ENCODE measurements at places on chromosomes 1 and 21.

DNA sequence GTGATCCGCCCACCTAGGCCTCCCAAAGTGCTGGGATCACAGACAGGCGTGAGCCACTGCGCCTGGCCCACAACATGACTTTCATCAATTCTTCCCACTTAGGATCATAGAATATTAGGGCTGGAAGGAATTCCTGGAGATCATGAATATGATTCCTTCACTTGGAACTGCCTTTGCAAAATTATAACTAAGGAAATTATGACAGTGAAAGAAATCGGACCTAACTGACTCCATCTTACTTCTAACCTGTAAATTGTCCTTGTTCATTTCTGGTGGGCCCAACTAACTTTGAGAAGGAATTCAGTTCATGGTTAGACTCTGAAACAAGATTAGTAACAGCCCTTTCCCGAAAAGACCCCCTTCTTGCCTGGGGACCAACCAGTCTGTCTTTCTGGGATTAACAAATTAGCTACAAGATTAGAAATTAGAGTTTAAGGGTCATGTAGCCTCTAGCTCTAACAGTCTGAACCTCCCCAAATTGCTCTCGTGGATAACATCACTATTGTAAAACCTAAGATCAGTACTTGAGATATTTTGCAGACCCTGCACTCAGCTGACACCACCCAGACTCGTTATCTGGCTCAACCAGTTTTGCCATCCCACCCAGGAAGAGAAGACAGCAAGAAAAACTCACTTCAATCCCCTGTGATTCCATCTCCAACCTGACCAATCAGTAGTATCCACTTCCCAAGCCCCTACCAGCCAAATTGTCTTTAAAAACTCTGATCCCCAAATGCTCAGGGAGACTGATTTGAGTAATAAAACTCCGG is 14.7 kb downstream of the ZBTB8OS start:
- no peak for DNase-seq

DNA sequence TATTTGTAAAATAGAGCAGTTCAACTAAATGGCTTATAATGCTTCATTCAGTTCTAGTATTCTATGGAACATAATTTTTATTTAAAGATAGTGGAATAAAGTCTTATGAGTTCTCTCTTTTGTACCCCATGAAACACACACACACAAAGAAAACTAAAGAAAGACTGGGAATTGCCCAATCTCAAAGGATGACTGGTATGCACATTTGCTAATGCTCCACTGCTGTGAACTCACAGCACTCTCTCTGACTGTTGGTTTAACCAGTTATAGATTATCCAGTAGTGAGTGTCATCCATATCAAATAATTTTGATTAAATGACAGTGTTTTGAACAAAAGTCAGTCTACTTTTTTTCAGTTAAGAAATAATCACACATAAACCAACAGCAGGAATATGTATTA is 1082.4 kb upstream of the B3GALT2 start:
- no peak for DNase-seq

DNA sequence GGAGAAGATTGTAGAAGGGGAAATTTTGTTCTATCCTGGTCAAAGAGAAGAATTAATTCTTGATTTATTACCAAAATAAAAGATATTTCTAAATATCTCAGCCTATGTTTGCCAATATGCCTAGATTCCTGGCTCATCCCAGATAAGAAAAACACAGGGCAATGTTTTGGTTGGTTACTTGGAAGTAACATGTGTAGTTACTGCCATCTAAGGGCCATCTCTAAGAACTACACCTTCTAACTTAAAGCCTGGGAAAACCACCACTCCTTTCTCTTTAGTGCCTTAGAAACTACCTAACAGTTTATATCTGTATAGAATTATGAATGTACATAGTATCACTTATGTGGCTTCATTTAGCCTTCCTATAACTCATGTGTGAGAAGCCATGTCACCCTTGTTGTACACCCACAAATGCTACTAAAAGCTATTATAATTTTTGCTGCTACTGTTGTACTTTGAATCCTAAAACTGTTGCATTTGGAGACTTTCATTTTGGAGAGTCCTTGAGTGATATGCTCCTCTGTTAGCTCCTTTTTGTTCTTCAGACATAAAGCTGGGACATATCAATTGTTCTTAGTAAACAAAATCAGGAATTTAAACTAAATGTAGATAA is 4.5 kb downstream of the AIM2 start:
- DNase-seq = peak; percentile 31

- no peak for DNase-seq
Measured at GRCh38 chr1:216632980-216633379, 90.2 kb downstream of the ESRRG start.

DNA sequence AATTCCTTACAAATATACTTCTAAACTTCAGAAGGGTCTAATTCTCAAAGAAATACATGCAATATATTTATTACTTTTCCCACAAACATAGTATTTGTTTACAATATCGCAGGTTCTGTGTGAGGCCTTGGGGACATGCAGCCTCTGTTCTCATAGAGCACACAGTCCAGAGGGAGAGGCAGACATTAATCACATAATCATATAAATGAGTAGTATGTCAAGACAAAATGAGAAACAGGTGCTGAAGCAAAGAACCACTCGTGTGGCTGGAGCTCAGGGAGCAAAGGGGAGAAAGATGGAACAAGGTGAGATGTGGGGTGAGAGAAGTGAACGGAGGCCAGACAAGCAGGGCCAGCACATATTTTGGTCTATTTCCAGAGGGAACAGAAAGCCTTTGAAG is 26.4 kb upstream of the MAGI3 start:
- DNase-seq = no peak

DNA sequence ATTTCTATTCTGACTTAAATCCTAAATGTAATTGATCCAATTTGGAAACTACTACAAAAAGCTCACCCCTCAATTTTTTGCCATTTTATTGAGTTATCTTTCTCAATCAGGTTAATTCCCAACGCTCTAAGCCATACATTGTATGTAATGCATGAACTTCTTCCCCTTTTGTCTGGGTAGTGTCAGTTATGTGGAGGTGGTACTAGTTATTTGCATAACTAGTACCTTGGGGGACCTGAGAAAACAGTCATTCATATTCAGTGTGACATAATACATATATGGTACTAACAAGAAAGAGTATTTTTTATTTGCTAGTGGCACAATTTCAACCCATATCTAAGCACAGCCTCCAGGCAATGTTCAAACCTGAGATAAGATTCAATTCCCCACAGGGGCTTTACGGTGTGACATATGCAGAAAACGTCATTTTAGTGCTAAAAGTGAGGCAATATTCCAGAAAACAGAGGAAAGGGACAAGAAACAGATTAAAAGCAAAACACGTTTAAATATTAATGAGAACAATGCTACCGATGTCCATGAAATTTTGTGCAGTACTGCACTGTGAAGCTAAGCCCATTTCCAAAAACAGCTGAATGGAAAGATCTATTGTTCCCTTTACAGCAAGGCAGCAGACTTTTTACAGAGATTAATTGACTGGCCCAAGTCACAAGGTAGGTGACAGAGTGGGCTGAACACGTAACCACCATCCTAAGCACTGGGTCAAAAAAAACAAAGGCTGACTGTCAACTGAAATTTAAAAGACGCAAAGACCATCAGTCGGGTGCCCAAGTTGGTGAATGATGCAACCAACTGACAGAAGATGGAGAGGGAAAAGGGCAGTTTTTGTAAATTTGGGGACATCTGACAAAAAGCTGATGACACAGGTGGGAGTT is 1.4 kb downstream of the HLCS start:
- DNase-seq = no peak

DNA sequence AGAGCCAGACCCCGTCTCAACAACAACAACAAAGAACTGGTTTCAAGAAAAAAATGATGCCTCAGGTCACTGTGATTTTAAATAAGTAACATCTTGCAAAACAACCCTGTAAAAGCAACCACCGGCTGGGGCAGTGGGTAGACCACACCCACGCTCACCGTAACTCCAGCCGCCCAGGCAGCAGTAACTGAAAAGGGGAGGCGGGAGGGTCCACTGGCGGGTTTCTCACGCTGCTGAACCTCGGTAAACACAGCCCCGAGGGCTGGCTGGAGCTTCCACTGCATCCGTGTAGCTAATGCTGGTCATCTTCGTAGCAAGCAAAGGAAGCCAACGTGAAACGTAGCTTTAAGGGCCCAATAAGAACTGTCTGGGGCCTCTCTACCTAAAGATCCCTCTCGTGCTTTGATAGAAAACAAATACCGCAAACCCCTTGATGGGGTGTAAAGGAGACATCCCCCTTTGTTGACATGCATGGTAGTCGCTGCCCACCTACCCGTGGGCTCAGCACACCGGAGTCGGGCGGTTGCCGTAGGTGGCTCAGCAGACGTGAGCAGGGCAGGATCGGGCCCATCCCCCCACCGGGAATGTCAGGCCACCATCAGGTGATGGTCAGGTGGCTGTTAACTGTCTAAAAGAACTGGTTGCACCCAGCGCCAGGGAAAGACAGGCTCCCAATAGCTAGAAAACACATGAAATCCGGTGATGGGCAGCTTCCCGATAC is 4.2 kb downstream of the C1orf159 start:
- DNase-seq = no peak

DNA sequence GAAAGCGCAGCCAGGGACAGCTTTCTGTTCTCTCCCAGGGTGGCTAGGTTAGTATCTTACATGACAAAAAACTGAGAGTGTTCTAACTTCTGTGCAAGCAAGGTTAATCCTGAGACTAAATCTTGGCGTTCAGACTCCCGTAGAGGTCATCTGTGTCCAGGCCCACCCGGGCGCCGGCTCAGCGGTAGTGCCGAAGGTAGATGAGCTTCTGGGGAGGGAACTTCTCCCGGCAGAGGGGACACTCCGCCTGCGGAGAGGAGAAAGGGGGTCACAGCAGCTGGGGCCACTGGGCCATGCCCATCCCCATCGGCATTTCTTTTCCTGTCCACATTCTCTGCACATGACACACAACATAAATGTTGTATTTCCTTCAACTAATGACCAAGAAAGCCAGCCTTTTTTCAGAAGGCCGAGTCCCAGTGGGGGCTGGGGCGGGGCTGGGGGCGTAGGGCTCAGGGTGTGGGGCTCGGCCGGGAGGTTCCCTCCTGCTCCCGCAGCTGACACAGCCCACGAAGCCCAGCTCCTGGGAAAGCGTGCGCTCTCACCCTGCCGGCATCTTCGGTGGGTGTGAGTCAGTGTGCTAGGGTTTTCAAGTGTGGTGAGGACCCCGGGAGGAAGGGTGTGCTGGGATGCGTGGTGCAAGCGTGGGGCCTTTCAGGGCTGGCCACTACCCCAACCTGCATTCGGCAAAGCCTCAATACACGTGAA is 6.6 kb downstream of the PEX10 start:
- no peak for DNase-seq

DNA sequence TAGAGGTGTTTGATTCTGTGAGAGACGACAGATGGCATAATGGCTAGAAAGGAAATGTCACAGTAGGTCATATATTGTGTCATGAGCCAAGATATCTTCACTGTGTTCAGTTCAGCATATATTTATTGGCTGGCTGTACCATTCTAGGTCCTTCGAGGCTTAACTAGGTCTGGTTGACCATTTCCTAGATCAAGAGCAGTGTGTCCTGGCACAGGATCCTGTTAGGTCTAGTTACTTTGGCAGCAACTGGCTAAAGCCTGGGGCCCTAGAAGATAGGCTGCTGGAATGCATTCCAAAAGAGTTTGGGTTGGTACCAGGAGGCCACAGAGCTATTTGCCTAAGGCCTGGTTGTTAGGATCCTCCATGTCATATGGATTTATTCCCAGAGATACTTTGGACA is 20.9 kb downstream of the ZBTB40 start:
- no peak for DNase-seq

- DNase-seq = no peak
Measured at GRCh38 chr21:42396799-42397745, 1.2 kb upstream of the TMPRSS3 start.

DNA sequence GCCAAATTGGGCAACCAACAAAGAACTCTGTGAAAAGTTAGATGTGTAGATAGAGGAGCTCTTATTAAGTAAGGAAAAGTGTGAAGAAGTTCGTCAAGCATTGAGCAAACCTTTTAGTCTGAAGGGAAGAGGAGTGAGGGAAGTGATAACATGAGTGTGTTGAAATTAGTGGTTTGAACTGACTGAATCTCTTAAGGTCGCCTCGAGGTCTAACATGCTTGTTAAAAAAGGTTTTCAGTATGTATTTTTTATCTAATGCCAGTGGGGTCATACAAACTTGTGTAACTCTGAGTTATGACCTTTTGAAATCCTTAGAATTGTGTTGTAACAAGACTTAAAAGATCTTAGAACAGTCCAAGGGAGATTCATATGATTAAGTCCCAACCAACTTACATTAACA is 34.1 kb downstream of the SOAT1 start:
- DNase-seq = no peak

DNA sequence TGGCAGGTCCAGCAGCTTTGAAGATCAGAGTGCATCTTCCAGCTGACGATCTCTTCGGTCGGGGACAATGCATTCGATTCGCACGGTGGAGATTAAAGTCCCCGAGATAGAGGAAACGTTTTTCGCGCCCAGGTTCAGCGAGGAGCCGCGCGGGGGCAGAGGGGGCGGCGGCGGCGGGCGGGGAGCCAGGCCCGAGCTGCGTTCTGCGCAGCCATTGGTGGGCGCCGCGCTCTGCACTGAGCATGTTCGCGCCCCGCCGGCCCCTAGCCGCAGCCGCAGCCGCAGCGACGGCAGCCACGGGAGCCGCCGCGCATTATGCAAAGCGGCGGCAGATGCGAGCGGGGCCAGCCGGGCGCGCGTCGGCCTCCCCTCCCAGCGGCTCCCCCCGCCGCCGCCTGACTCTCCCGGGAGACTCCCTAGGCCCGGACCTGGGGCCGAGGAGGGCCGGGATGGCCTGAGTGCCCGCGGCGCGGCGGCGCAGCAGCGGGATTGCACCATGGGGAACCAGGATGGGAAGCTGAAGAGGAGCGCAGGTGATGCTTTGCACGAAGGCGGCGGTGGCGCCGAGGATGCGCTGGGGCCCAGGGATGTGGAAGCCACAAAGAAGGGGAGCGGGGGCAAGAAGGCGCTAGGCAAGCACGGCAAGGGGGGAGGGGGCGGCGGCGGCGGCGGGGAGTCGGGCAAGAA is at the start of gene FMN2:
FMN2 (plus strand) TSS at position 270 of the 687 bp plus-strand sequence; CDS start at position 497, 227 bp downstream.
- DNase-seq = peak; percentile 77

- peak; percentile 4 for DNase-seq
Measured at GRCh38 chr1:26417111-26417759, 6.6 kb downstream of the LIN28A start.

DNA sequence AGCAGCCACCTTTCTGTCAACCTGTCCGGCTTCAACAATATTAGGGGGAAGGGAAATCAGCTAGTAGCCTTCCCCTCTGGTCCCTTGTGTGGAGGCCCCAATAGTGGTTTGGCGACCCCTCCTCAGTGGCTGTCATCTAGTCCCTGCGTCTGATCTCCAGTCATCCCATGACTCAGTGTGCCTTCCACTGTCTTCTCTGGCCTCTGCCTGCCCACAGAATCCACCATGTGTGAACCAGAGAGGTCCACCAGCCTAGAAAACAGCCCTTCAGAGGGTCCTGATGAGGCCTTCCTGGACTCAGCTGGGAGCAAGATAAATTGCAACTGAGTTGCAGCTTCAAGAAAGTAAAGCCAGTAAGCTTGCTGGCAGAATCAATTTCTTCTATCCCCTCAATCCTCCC is 3.8 kb upstream of the ATXN7L2 start:
- no peak for DNase-seq

- DNase-seq = no peak
Measured at GRCh38 chr1:234843946-234844345, 234.0 kb upstream of the IRF2BP2 start.

All from anterior cingulate cortex (tissue), 58 donors.